HS-5 (cell line): ENCODE measurements at places on chromosomes 1 and 21.

- no peak for DNase-seq
Observed at GRCh38 chr1:18174037-18174436, 66.4 kb downstream of the IGSF21 start.

GRCh38 chr1:183390561-183390960 is 27.6 kb downstream of the NMNAT2 start:
- DNase-seq, result no peak

DNA sequence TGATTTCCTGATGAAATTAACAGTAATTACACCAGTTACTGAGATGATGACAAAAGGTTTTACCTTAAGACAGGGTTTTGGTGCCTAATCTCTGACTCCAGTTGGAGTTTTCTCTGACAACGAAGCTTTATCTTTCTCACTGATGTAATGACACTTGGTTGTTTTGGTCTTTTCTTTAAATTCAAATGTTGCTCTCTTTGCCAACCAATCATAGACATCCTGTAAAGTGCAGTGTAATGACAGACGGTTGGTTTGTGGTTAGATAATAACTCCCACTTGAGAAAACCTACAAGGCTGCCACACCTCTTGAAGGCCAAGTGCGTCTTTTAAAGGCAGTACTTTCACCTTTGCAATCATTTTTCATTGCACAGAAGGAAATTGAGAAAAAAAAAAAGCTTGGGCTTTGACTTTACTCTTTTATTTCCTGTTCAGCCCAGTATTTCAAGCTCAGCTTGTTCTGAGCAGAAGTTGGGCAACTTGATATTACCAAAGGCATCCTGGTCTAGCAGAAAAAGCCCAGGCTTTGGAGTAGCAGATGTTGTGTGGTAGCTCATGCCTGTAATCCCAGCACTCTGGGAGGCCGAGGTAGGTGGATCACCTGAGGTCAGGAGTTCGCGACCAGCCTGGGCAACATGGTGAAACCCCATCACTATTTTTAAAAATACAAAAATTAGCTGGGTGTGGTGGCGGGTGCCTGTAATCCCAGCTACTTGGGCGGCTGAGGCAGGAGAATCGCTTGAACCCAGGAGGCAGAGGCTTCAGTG is 14.9 kb downstream of the PDIK1L start:
- DNase-seq, result no peak

- DNase-seq, result no peak
Observed at GRCh38 chr1:212669600-212669999, 30.0 kb downstream of the BATF3 start.

DNA sequence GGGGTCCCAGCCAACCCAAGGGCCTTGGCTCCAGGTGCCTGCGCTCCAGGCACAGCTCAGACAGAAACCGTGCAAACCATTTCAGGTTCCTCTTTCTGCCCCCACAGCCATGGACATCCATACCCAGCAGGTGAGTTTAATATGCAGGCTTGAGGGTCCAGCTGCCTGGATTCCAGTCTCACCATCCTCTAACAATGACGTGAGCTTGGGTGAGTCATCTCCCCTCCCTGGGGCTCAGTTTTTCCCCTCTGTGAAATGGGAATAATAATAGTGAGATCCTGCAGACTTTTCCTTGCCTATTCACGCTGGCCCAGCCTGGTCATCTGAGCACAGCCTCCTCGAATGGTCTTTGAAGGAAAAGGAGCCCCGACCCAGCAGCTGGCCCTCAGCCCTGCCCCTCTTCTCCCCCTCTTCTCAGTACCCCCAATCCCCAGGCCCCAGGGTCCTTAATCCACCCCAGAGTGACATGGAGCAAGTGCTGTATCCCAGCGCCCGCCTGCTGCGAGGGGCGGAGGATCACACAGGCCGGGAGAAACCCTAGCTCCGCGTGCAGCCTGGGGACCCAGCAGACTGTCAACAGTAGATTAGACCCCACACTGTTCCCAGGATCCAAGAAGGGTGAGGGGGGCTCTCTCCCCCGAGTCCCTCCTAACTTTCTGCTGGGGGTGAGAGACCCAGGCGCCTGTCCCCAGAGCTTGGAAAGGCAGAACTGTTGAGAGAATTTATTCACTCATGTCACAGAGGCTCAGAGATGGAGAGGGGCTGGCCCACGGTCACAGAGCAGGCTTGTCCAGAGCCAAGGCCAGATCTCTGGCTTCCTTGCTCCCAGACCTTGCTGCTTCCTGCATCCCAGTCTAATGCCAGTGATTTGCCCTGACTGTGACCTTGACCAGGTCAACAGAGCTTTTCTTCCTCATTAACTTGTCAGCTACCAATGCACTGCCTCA is 49.2 kb downstream of the TAS1R2 start:
- DNase-seq, result no peak

DNA sequence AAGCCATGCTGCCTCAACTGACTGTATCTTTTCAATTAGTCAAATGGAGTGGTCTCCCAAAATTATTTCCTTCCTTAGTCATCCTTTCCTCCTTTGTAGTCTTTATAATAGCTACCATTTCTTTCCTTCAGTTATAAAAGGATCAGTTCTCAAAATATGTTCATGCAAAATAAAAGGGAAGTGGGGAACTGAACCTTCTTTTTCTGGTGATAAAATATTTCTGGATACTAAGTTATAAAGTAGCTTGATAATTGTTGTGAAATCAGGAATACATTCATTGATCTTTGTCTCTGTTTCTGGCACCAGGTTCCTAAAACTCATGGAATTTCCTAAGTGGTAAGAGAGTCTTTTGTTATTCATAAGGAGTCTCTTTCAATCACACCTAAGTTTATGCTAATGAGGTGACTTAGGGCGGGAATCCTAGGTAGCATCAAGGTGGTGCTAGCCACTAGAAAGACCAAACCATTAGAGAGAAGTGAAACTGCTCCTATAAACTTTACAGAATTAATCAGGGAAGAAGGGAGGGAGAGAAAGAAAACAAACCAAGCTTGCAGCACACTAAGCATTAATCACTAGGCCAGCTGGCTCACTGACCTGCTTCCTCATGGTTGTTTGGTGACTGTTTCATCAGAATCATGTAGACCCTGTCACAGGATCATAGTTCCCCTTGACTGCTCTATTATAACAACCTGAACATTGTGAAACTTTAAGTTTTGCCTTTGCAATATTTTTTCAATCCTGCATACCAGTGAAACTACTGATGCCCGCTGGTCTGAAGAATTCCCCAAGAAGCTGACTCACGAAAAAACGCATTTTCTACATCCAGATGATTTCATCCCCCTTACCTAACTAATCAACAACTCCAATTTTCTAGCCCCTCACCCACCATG is 161.6 kb upstream of the PTBP2 start:
- DNase-seq, result peak; percentile 97

DNA sequence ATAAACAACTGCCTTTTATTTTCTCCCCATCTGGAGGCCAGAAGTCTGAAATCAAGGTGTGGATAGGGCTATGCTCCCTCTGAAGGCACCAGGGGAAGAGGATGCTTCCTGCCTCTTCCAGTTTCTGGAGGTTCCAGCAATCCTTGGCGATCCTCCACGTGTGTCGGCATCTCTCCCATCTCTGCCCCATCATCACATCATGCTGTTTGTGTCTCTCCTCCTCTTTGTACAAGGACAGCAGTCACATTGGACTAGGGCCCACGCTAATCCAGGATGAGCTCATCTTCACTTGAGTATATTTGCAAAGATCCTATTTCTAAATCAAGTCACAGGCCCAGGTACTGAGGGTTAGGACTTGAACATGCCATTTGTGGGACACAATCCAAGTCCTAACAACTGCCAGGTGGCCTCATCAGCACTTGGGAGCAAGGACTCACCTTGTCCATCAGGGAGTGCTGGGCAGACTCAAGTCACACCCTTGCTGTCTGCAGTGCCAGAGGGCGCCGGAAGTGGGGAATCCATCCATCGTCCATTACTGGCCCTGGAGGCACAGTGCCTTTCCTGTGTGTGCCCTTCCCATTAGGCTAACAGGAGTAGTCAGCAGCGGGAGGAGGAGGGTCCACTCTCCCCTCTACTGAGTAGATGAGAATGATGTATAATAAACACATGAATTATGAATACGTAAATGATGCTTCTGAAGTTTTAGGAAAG is 185.4 kb upstream of the AJAP1 start:
- DNase-seq, result no peak

DNA sequence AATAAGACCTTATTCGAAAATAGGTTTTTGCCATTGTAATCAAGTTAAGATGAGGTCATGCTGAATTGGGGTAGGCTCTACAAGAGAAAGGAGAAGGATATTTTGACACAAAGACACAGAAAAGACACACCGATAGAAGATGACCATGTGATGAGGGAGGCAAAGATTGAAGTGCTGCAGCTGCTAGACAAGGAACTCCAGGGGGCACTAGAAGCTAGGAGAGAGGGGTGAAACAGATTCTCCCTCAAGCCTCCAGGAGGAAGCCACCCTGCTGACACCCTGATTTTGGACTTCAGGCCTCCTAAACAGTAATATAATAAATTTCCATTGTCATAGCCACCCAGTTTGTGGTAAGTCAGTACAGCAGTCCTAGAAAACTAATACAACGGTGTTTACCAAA is 506.8 kb upstream of the CAMK1G start:
- DNase-seq, result no peak

DNA sequence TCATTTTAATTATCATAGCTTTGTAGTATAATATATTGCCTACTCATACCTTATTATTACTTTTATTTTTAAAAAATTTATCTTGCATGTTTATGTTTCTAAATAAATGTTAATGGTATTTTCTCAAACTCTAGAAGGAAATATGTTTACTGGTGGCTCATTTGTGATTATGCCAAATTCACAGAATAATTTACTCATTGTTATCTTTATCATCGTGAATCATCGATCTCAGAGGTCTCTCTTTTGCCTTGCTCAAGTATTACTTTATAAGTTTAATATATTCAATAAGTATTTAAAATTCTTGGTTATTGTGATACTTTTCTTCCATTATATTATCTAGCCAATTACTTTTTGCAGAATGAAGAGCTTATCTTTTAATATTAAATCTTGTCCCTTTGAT is 836.7 kb upstream of the ADAMTS5 start:
- DNase-seq, result no peak

- DNase-seq, result no peak
Observed at GRCh38 chr21:39313042-39313570, 326 bp downstream of the BRWD1 start.

DNA sequence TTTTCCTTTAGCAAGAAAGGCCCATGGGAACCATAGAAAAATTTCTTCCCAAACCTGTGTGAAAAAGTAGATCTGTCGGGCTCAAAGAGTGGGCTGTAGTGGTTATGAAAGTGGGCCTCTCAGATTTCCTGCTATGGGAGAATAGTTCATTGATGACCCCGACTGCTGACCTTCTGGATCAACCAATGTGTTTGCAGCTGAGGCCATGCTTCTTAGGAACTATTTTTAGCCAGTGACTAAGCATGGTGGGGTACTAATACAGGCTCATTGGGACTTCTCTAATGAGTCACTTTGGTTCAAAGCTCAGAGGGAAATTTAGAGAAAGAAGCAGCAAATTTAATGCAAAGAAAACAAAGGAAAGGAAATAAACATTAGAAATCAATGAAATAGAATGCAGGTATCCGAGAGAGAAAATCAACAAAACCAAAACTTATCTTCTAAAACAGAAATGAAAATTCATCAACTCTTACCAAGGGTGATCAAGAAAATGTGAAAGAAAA is 12.6 kb upstream of the PSMA5 start:
- peak; percentile 76 for DNase-seq

DNA sequence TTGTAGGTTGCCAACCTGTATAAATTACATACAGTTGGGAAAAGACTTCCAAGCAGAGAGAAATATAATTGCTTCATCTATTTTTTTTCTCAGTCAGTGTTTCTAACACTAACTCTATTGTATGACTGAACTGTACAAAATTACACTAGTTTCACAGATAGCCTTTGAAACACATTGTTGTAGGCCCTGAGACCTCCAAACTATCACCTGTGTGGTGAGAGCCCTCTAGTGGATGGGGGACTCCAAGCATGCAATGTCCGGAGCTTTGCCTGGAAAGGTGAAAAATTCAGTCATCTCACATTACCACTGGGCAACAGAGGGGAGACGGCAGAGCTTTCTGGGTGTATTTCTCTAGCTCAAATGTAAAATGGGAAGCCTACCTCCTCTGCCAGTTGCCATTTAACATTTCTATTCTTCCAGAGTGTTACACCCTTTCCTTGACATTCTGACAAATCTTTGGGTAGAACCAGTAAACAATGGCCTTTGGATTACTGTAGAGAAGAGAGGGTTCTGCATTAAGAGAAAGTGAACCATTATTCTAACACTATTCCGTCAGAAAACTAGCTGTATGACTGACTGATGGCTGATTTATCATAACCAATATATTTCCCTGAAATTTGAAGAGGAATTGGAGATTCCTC is 212.2 kb downstream of the LYPLAL1 start:
- peak; percentile 28 for DNase-seq

GRCh38 chr1:59176471-59176870 is 120.4 kb upstream of the FGGY start:
- no peak for DNase-seq

- no peak for DNase-seq
Observed at GRCh38 chr1:36775716-36776115, 258.6 kb downstream of the GRIK3 start.

- no peak for DNase-seq
Observed at GRCh38 chr1:226482196-226482595, 66.4 kb upstream of the STUM start.

DNA sequence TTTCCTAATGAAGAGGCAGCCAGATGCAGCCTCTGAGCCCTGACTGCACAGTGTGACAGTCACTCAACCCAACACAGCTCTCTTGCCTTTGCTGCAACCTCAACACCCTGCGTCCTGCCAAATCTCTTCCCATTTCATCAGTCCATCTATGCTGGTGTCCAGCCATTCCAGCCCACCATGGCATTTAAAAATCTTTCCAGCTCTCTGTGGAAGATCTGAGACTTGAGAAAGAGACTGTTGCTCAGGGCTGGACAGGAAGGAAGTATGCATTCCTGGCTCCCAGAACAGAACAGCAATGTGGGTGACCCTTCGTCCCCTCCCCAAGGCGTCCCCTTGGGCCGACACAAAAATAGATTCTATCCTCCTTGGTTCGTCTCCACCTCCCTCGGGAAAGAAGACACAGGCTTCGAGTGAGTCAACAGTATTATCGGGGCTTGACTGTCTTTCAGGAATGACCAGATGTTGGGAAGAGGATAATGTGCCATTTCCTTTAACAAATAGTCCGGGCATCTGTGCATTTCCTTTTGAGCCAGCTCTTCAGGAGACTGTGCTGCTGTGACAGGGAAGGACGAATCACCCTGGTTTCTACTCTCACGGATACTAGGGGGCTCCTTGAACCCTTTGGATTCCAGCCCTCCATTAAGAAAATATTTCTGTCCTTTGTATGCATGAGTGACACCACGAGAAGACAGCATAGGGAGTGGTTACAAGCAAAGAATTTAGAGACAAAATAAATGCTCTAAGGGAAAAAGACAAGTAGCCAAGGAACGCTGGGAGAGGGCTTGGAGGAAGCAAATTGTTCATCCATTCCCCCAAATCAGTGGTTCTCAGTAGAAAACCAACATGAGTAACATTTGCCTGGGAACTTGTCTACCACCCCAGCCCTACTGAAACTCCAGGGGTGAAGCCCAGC is 111.4 kb upstream of the CDC42BPA start:
- peak; percentile 70 for DNase-seq

DNA sequence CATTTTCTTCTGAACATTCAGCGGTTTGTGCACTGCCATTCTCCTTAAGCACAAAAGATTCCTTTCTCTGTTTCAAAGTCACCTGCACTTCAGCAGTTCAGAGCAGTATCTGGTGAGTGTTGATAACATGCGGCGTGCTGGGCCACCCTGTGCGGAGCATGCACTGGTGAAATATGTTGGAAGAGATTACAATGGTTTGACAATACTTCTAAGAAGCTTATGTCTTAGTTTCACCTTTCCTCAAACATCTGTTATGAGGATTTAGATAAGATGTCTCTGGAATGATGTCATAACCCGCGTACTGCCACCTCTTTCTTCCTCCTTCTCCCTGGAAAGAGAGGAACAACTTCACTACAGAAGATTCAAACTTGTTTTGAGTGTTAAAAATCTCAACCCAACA is 650.3 kb downstream of the AJAP1 start:
- no peak for DNase-seq
